Activated naive CD8-positive, alpha-beta T cell treated with anti-CD3 and anti-CD28 coated beads, Interleukin-2, amount 10 ng/mL, durations not matched to agents 7 days and 5 days (primary cell): ENCODE measurements at places on chromosomes 6 and 20. TPM values are rescaled to one million over a fixed set of nuclear protein-coding genes. Genes with fewer than 3 reads are reported as not detected.

CYB5R4 gene
- 30.4 TPM for total RNA-seq

TINAG gene
- not detected for total RNA-seq

KCNK16 gene
- not detected for total RNA-seq

FLRT3 gene
- not detected for total RNA-seq

- H3K36me3 ChIP-seq = no peaks in the 10 kb centered on the region
- H3K4me1 ChIP-seq = no peaks in the 10 kb centered on the region
- H3K27me3 ChIP-seq = peaks cover 4% of the 10 kb centered on the region
- no peak for DNase-seq
These were observed 22.3 kb downstream of the DST start for GRCh38 chr6:56620229-56620868.

GRCh38 chr6:8219352-8219943 lies 117.1 kb upstream of the EEF1E1 start:
- no peak for DNase-seq
- no peak overlapping the region for H3K27ac ChIP-seq
- no peaks in the 10 kb centered on the region for H3K36me3 ChIP-seq
- H3K4me3 ChIP-seq = no peak overlapping the region
- H3K27me3 ChIP-seq = peaks cover 13% of the 10 kb centered on the region
- H3K4me1 ChIP-seq = no peaks in the 10 kb centered on the region

GRCh38 chr6:27293436-27294098 lies 18.5 kb downstream of the POM121L2 start:
- DNase-seq = no peak
- no peak overlapping the region for H3K27ac ChIP-seq
- peaks cover 17% of the 10 kb centered on the region for H3K4me1 ChIP-seq
- H3K4me3 ChIP-seq = no peak overlapping the region
- peaks cover 81% of the 10 kb centered on the region for H3K27me3 ChIP-seq

- H3K27me3 ChIP-seq = peaks cover 14% of the 10 kb centered on the region
- H3K27ac ChIP-seq = no peak overlapping the region
- H3K4me1 ChIP-seq = no peaks in the 10 kb centered on the region
- H3K36me3 ChIP-seq = no peaks in the 10 kb centered on the region
- H3K4me3 ChIP-seq = no peak overlapping the region
These were observed 48.5 kb downstream of the BANF2 start for GRCh38 chr20:17748279-17748678.

GRCh38 chr6:118134206-118134605 lies 227.1 kb downstream of the SLC35F1 start:
- DNase-seq = no peak
- H3K36me3 ChIP-seq = no peaks in the 10 kb centered on the region
- H3K27me3 ChIP-seq = peaks cover 6% of the 10 kb centered on the region
- no peak overlapping the region for H3K4me3 ChIP-seq
- H3K27ac ChIP-seq = no peak overlapping the region
- no peaks in the 10 kb centered on the region for H3K4me1 ChIP-seq

DNA sequence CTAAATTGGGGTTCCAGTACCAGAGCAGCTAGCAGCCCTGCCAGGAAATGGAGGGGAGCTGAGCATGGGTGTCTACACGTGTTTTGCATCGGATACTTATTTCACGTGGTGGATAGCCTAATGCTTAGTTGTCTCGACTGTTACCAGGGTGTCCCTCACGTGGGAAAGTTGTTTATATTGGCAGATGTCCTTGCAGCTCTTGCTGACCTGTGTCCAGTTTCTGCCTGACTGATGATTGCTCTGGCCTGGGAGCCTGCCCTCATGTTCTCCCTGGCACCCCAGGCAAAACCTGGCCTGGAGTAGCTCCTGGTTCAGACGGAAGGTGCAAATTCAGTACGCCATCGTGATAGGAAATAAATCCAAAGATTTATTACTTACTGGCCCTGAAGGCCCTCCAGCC lies 11.8 kb upstream of the FERMT1 start:
- no peak overlapping the region for H3K4me3 ChIP-seq
- no peaks in the 10 kb centered on the region for H3K4me1 ChIP-seq
- peaks cover 9% of the 10 kb centered on the region for H3K27me3 ChIP-seq
- no peak overlapping the region for H3K27ac ChIP-seq
